ENCODE measurements at places on chromosomes 5 and 9.

GRCh38 chr9:137236936-137237421 is 4.1 kb upstream of the TUBB4B start:
- DNase-seq: no peak

- DNase-seq: no peak
Observed at GRCh38 chr5:74578356-74579044, 62.0 kb downstream of the ENC1 start.

DNA sequence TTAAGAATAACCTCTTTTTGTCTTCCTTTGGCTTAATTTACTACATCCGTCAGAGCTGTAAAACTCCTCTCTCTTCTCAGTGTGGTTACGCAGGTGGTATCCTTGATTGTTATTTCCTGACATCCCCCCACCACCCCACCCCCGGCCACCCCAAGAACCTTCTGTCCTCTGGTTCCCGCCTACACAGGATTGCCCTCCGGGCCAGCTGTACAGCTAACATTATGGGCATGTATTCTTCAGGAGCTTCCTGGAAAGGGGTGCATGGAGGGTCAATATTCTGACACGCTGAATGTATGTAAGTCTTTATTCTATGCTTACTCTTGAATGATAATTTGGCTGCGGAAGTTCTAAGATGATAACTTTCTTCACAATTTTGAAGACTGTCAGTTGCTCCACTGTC is 13.0 kb upstream of the ANP32B start:
- no peak for DNase-seq

DNA sequence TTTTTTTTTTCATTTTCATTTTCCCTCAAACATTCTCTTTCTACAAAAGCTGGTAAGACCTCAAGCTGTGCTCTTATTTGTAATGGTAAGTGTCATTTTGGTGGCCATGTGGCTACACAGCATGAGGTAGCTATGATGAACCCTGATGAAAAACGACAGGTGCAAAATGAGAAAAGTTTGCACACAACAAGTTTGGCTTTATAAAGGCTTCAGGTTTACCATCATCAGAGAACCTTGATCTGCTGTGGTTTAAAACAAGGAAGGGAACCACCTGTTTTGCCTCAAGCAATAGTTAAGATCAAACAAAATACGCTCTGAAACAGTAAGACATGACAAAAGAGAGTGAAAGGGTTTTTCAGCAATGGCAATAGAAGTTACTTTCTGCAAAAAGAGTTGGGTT is 1124.6 kb upstream of the ACO1 start:
- no peak for DNase-seq

DNA sequence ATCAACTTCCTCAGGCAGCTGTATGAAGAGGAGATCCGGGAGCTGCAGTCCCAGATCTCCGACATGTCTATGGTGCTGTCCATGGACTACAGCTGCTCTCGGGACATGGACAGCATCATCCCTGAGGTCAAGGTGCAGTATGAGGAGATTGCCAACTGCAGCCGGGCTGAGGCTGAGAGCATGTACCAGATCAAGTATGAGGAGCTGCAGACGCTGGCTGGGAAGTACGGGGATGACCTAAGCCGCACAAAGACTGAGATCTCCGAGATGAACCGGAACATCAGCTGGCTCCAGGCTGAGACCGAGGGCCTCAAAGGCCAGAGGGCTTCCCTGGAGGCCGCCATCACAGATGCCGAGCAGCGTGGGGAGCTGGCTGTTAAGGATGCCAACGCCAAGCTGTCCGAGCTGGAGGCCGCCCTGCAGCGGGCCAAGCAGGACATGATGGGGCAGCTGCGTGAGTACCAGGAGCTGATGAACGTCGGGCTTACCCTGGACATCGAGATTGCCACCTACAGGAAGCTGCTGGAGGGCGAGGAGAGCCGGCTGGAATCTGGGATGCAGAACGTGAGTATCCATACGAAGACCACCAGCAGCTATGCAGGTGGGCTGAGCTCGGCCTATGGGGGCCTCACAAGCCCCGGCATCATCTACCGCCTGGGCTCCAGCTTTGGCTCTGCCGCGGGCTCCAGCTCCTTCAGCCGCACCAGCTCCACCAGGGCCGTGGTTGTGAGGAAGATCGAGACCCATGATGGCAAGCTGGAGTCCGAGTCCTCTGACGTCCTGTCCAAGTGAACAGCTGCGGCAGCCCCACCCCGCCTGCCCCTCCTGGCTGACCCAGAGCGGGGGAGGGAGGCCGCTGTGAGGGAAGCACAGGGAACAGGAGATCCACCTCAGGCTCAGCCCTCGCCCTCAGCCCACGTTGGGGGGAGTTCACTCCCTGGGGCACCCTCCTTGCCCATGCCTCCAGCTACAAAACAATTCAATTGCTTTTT is 84.0 kb downstream of the SEC61B start:
- DNase-seq: no peak

DNA sequence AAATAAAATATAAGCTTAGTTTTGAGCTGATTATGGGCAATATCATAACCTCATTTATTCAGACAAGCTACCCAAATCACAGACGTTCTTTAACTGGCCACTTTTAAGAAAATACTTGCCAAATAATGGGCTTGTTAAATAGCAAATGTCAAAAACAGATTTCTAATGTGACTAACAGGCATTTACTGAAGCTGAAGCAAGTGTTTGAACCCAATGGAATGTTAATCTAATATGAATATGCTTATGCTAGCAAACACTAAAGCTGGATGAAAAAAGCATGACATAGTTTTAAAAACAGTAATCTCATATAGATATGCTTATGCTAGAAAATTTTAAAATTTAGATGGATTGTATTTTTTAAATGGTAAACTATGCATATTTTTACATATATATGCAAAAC is 411.6 kb upstream of the PTGER4 start:
- no peak for DNase-seq
